ENCODE measurements at places on chromosomes 11 and 22.

DNA sequence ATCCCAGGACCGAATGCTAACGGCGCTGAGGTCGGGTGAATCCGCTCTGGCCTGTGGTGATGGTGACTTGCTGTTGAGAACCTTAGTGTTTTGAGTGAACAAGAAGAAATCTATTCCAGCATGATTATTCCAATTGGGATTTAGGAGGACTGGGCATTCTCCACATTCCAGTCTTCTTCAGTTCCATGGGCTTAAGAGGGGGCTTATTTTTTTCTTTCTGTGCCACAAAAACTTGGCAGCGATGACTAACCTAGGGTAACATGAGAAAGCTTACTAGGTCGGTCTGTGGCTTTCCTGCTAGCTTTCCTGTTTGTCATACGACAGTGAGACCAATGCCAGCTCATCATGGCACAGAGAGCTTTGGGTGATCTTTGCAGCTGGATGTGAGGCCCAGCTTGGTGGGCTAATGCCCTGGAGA is 62.9 kb upstream of the ATXN10 start:
- no peak for DNase-seq

- DNase-seq = no peak
Measured at GRCh38 chr11:70327717-70328116, 57.2 kb downstream of the PPFIA1 start.

GRCh38 chr22:25112538-25113253 is 87.0 kb upstream of the CRYBB3 start:
- DNase-seq = no peak

DNA sequence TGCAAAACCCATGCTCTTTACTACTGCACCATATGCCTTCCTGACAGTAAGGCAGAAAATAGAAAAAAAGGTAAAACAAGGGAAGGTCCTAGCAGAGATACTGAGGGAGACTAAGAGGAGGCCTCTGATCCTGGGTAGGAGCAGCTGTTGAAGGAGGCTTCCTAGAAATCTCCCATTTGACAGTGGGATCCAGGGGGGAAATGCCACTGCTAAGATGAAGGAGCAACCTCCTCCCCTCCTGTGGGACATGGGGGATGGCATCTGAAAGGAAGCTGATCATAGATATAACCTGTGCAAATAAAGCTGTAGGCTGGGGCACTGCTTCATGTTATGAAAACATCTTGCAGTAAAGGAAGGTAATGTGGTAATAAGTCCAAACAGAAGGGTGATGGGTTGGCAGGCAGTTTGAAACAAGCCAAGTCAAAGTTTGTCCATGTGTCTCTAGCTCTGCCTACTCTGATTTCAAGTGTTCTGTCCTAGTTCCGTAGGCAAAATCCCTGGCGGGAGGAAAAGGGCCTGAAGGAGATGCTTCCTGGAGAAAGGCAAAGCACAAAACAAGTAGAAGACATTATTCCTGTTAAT is 86.7 kb upstream of the EED start:
- no peak for DNase-seq

DNA sequence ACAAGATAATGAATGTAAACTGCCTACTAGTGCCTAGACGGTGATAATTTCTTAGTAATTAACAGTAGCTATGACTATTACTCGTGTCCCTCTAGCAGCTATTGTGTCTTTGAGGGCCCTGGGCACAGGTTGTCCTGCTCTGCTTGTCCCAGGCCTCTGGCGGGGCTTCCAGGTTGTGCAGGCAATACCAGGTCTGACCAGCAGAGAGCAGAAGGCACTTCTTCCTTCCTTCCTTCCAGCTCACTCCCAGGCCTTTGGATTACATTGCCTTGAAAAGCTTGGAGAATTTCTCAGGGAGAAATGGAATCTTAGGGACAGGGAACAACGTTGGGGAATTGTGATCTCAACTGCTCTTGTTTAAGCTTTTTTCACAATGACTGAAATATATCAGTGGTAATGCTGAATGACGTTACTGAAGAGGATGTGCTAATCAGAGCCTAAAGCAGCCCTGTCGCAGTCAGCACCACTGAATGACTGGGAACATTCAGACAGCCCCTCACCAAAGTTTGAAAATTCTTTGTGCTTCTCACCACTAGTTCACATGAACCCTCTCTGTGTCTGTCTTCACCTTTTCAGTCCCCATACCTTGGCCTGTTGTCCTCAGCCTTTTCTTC is 8.4 kb upstream of the CCKBR start:
- DNase-seq = no peak

- DNase-seq = peak; percentile 29
Measured at GRCh38 chr11:62124186-62125113, 639 bp downstream of the INCENP start.

DNA sequence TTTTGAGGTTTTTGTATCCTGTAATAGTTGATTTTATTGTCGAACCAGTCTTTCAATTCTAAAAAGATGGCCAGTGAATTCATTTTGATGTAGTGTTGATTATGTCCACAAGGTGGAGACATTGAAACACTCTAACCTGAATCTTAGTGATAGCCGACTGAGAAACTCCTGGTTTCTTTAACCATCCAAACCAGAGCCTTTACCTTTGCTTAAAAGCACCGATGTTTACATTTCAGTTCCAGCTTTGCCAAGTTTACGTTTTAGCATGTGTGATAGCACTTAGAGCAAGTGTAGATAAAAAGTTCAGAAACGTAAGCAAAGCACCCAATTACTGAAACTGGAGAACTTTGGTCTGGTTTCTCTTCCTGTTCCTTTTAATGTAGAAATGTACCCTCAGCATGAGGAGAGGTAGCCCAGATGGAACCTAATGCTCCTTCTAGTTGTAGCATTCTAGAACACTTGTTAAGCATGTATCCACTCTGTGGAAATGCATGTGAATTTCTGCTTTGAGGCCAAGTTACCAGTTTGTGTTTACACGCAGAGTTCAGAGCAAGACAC is 208.6 kb downstream of the DBX1 start:
- no peak for DNase-seq

- no peak for DNase-seq
Measured at GRCh38 chr11:10322401-10322800, 17.5 kb downstream of the ADM start.

DNA sequence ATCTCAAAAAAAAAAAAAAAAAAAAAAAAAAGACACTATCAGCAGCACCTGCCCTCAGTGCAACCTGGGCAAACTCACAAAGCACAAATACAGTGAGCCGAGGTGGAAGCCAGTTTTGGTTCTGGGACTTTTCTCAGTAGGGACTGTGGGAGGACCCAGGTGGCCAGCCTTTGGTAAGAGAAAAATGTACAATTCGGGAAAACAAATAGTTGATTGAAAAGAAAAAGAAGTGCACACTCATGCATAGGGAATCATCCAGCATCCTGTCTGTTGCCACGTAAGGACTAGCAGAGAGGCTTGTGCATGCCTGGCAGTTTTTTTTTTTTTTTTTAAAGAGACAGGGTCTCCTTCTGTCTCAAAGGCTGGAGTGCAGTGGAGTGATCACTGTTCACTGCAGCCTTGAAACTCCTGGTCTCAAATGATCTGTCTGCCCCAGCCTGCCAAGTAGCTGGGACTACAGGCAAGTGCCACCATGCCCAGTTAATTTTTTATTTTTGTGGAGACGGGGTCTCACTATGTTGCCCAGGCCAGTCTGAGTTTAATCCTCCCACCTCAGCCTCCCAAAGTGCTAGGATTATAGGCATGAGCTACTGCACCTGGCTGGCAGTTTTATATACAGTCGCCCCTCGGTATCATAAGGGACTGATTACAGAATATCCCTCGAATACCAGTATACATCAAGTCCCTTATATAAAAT is 36.7 kb downstream of the TPST2 start:
- no peak for DNase-seq

GRCh38 chr22:42792909-42793847 is 63.9 kb downstream of the ARFGAP3 start:
- no peak for DNase-seq

- DNase-seq = no peak
Measured at GRCh38 chr11:69537855-69538640, 56.6 kb downstream of the LINC01488 start.

GRCh38 chr11:62656796-62657429 is 3.8 kb upstream of the INTS5 start:
- DNase-seq = no peak

GRCh38 chr11:63999349-64000025 is 13.2 kb downstream of the OTUB1 start:
- peak; percentile 46 for DNase-seq

All from stimulated activated CD4-positive, alpha-beta T cell treated with anti-CD3 and anti-CD28 coated beads, Interleukin-12 subunit alpha, Interleukin-12 subunit beta, amount 100 ng/mL, for 24 hours (primary cell).